ENCODE measurements at places on chromosomes 2 and 18.

- no peak for DNase-seq
Observed at GRCh38 chr2:126029316-126029715, 626.6 kb upstream of the GYPC start.

DNA sequence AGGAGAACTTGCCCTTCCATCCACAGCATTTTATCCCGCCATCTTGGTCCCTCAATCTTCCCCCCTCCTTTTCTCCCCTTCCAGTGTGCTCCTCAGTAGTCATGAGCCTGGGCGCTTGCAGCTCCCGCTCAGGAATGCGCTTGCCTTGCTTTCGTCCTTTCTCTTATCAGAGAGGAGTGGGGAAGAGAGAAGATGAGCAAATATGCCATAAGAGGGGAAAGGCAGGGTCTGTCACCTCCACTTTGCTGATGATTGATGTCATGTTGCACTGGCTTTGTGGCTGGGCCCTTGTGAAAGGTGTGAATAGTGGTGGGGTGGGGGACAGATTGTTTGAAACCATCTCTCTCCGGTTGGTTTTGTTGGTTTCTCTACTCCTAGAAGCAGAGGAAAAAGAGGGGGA lies 569.3 kb downstream of the TNS1 start:
- DNase-seq, result no peak

DNA sequence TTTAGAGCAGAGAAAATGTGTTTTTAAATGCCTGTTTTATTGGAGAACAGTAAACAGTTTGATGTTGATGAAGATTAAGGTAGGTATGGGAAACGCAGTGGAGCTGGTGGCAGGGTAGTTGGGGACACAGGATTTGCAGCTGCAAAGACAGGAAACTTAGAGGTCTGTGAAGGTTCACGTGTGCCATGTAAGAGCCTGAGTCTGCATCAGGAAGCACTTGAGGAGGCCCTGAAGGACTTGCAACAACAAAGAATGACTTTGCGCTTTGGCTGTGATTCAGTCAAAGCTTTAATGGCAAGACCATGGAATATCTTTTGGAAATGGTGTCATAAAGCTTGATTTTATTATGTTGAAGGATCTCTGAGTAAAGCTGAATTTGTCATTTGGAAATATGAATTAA lies 347.6 kb upstream of the KCNJ3 start:
- DNase-seq, result no peak

DNA sequence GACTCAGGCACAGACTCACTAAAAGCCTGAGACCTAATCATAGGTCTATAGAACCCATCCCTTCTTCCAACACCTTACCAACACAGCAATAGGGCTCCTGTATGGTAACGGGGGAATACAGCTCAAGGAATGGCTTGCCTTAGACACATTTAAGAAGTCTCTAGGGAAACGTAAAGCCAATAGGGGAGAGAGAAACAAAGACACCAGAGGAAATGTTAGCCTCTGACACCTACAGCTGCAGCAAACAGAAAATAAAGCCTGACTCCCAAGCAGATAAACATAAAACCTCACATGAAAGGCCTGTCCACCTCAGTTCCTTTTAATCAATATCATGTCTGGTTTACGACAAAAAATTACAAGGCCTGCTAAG lies 51.1 kb upstream of the NCOA1 start:
- DNase-seq, result peak; percentile 4

GRCh38 chr2:47541848-47542450 lies 139.0 kb downstream of the MSH2 start:
- DNase-seq, result no peak

DNA sequence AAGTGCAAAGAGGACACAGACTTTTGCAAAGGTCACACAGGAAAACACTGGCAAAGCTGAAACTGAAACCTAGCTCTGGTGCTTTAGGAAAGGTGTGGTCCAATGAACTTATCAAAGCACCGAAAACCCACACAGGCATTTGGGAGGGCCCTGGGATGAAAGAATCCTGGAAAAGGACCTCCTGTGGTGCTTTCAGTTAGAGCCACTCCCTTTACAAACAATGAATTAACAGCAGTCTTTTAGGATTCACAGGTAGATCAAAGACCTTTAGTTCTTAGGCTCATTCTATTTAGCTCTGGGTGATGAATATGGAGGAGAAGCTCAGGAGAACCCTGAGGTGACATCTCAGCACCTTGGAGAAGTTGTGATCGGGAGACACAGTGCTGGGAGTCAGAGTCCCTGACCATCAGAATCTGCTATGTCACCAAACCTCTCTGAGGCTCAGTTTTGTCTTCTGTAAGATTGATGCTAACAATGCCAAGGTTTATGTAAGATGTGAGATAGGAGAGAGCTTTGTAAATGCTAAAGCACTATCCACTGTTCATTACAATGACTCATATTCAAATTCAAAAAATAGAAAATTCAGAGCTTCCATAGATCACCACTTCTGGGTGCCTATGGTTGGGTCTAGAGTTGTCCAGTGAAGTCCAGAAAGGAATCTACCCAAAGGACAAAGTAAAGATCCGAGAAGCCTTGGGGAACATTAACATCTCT lies 39.3 kb downstream of the VSNL1 start:
- DNase-seq, result no peak

- DNase-seq, result no peak
Observed at GRCh38 chr2:98564541-98565132, 43.7 kb downstream of the COA5 start.

GRCh38 chr2:38610851-38611801 lies 8.4 kb upstream of the HNRNPLL start:
- DNase-seq, result no peak

DNA sequence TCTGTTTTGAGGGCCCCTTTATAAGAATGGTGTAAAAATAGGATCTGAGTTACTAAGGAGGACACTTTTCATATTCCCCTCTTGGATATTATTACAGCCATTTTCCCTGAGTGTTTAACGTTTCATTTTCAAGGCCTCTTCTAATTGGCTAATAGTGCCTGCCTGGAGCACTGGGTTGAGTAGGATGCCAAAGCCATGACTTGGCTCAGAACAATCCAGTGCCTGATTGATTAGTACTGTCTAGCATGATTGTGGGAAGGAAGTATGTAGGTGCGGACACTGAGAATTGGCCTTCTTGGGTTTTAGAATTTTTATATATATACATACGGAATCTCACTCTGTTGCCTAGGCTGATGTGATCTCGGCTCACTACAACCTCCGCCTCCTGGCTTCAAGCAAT lies 66.1 kb downstream of the NAB1 start:
- no peak for DNase-seq

GRCh38 chr2:112312821-112313220 lies 37.4 kb downstream of the ZC3H6 start:
- no peak for DNase-seq

DNA sequence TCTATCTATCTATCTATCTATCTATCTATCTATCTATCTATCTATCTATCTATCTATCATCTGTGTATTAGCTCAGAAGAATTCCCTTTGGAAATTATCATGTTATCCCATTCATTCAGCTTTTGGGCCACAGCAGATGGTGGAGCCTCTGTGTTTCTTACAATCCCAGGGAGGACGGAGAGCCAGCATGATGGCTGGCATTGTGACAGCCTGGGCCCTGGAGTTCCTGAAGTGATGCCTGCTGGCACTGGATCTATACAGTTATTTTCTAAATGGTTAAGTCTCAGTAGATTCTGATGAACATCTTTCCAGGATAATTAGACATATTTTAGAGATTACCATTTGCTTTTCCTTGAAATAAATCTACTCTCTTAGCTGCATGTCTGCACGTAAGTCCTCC lies 385.4 kb upstream of the NXPH2 start:
- no peak for DNase-seq

DNA sequence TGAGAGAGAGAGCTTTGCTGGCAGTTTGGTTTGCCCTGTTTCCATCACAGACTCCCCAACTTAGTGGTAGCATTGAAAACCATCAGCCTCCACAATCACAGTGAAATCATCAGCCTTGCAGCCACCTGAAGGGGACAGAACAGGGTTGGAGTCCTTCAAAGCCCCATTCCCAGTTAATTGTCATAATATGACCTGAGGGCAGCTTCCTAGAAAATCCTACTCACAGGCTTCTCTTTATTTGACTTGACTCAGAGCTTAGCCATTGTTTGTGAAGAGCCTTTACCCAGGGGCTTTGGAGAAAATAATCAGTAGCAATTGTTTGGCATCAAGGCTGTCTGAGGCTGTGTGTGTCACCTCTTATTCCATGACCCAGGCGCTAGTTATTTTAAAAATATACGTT lies 308.7 kb downstream of the CBLN2 start:
- DNase-seq, result no peak

DNA sequence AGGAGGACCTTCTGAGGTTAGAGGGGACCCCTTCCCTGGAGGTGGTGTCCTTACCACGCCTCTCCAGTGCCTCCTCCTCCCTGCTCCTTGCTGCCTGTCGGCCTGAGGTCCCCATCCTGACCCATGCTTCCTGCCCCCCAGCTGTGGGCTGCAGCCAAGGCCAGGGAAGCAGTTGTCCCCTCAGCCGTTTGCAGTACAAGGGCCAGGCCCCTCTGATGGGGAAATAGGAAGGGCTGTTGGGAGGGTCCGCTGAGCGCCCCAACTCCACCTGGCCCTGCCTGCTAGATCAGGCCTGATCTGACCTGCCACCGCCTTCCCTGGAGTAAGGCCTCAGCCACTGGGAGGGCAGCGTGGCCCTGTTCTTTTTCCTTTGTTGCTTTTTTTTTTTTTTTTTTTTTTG lies 219.8 kb downstream of the KLHL29 start:
- DNase-seq, result no peak

GRCh38 chr2:171908235-171908634 lies 14.0 kb upstream of the HAT1 start:
- no peak for DNase-seq

GRCh38 chr18:35481960-35482366 lies 15.8 kb downstream of the INO80C start:
- no peak for DNase-seq

DNA sequence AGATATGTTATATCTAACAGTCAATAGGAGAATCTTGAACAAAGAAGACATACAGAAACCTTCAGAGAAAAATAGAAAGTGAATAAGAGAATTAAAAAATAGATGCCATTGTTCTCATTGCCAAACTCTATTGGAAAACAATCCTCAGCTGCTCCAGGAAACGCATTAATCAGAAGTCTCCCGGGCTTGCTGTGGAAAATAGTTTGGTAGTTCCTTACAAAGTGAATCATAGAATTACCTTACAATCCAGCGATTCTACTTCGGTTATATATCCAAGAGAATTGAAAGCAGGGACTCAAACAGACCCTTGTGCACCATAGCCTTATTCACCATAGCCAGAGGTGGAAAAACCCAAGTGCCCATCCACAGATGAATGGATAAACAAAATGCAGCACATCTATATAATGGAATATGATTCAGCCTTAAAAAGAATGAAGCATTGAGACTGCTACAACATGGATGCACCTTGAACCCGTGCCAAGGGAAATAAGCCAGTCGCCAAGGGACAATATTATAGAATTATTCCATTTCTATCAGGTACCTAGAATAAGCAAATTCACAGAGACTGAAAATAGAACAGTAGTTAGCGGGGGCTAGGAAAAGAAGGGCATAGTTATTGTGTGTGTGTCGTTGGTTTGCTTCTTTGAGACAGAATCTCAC lies 21.9 kb upstream of the CHRNA1 start:
- DNase-seq, result no peak

DNA sequence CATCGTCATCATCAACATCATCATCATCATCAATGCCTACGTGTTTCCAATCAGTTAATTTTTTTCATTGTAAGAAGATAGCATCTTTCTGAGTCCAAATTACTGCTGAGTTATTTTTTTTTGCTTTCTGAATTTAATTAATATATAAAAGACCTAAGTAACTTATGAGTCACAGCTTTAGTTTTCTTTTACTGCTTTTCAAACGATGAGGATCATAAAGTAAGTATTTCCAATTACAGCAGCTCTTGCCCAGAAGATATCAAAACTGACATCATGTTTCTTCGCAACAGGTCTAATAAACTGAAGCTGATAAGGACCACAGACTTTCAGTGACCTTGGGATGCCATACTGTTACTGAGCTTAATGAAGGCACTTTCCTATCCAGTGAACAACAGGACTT lies 442.2 kb downstream of the DSEL start:
- DNase-seq, result no peak

DNA sequence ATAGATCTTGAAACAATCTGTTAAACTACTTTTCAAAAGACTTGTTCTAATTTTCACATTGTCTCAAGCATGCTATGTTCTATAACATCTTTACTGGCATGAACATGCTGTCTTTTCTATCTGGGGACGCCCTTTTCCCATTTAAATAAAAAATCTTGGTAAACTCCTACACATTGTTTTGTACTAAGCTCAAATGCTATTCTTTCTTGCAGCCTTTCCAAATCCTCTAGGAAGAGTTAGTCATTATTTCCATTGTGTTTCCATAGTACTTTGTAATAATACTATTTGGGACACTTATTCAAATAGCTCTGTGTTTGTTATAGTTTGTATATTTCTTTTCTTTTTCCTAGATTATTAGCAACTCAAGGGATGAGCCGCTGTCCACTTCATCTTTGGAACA lies 828.6 kb upstream of the FSHR start:
- DNase-seq, result no peak

DNA sequence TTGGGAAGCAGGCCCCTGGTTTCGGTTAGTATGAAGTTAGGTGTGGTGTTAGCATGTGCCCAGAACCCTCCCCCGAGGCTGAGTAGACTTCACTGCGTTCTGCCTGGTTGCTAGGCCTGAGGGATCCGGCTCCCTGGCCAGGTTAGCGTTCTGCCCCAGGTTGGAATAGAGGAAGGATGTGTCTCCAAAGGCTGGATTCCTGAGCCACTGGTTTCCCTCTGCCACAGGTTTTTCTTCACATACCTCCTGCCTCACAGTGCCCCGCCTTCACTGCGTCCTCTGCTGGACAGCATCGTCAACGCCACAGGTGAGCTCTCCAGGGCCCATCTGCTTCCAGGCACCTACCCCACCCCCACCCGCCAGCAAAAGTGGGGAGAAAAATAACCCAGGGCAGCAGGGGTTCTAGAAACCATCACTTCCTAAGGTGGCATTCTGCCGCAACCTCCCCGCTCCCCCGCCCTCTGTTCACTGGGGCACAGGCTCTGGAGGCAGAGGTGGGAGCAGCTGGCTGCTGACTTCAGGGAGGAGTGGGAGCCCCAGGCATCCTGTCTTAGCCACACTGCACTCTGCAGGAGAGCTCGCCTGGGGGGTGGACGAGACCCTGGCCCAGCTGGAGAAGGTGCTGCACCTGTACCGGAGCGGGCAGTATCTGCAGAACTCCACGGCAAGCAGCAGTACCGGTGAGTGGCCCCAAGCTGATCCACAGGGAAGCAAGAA lies 7.1 kb downstream of the PKDCC start:
- DNase-seq, result no peak

GRCh38 chr2:206989311-206989710 lies 50.0 kb downstream of the CPO start:
- peak; percentile 26 for DNase-seq

GRCh38 chr2:199979398-199979797 lies 24.0 kb downstream of the MAIP1 start:
- DNase-seq, result no peak
